NCI-H226 (cell line): ENCODE measurements at places on chromosomes 7 and 10.

DNA sequence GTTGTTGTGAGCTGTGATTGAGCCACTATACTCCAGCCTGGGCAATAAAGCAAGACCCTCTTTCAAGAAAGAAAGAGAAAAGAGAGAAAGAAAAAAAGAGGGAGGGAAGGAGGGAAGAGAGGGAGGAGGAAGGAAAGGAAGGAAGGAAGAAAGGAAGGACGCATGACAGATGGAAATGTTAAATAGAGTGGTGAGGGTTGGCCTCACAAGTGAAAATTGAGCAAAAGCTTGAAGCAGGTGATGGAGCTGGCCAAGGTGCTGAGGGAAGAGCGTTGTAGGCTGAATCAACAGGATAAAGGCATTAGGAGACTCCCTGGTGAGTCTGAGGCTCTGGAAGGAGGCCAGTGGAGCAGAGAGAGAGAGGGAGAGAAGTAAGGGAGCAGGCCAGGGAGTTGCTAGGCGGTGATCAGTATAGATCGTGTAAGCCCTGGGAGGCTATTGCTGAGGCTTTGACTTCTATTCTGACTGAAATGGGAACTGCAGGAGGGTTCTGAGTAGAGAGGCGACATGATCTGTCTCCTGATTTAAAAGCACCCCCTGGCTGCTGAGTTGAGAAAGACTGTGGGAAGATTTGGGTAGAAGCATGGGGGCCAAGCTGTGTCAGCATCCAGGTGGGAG is 26.5 kb upstream of the TMEM248 start:
- DNase-seq = peak; percentile 78

GRCh38 chr7:119996634-119997033 is 276.3 kb upstream of the KCND2 start:
- no peak for DNase-seq

- peak; percentile 24 for DNase-seq
These were observed 126.2 kb upstream of the FEZF1 start for GRCh38 chr7:122430710-122431109.

DNA sequence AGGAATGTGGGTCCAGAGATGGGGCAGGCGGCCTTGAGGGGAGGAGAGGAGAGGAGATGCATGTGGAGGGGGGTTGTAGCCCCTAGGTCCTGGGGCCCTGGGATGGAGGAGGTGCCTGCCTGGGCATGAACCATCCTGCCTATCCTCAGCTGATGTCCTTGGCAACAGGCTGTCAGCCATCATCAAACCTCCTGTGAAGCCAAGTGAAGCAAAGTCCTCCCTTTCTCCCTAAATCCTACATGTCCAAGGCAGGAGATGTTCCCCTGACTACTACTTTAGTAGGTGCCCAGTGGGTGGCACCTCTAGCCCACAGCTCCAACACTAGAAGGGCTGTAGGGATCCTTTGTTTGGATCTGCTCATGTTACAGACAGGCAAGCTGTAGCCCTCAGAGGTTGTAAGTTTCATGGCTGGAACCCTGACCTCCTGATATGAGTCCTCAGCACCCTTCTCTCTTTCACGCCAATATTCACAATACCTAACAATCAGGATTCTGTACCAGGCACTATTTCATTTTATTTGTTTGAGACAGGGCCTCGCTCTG is 66.6 kb upstream of the SYPL1 start:
- DNase-seq = peak; percentile 53

DNA sequence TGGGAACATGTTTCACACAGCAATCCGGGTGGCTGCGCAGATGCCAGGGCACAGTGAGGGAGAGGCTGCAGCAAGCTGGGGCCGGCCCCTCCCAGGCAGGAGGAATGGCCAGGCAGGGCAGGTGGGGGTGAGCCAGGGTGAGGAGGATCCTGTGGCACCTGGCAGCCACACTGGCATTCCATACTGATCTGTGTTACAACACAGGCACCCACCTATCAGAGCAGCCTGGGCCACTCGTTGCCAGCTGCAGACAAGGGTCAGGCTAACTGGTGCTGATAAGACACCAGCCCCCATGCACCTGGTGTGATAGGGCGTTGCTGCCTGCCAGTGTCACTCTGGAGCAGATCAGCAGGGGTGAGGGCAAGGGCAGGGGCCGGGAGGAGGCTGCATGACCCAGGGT is 16.6 kb upstream of the RET start:
- DNase-seq = no peak

DNA sequence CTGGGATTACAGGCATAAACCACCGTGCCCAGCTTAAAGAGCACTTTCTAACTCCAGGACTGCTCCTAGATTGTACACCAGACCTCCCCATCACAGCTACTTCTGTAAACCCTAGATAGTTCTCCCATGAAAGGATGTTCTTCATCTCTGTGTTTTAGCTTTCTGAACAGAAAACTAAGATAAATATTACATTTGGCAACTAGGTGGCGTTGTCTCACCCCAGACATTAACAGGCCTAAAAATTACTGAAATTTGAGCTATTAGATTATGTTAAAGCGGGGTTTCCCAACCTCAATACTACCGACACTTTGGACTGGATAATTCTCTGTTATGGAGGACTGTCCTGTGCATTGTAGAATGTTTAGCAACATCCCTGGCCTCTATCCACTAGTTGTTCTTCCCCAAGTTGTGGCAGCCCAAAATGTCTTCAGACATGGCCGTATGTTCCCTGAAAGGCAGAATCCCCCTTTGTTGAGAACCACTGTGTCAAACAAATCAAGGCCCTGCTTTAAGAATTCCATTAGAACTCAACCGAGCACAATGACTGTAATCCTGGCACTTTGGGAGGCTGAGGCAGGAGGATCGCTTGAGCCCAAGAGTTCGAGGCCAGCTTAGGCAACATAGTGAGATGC is 19.1 kb downstream of the ATOH7 start:
- no peak for DNase-seq

GRCh38 chr10:113350311-113351040 is 202.4 kb upstream of the HABP2 start:
- DNase-seq = no peak

- DNase-seq = peak; percentile 16
These were observed 12.5 kb upstream of the ARMS2 start for GRCh38 chr10:122441961-122442360.

- peak; percentile 12 for DNase-seq
These were observed 6.9 kb upstream of the SH2B2 start for GRCh38 chr7:102279537-102280400.

GRCh38 chr10:71687077-71687476 is 32.5 kb downstream of the C10orf105 start:
- no peak for DNase-seq

DNA sequence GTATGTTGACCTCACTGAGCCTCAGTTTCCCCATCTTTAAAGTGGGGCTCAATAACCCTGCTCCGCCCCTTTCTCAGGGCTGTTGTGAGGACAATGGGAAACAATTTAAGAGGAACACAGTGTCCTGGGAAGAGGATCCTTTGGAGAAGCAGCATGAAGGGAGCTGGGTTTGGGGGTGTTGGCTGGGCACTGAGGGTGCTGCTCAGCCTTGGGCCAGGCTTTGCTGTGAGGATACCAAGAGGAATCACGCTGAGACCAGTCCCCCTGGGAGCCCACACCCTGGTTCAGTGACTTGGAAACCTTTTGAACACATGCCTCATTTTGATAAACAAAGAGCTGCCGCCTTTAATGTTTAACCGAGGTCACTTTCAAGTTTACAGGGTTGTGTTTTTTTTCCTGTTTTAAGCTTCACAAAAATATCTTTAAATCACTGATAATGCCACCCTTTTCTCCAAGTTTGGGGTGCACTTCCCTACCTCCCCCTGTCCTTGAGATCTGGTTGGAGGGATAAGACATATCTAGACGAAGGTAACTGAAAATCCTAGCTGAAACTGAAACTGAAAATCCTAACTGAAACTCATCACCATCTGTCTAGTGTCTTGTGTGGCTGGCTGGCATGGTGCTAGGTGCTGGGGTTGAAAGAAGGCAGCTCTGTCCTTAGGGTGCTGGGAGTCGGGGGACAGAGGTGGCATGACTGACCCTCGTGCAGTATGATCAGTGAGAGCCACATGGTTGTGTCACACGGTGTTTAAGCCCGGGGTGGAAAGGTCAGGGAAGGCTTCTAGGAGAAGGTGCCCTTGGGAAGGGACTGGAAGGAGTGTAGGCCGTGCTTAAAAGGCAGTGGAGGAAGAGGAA is 27.7 kb downstream of the ZNF775 start:
- DNase-seq = no peak

GRCh38 chr7:724298-724697 is 2.2 kb upstream of the DNAAF5 start:
- no peak for DNase-seq

GRCh38 chr10:11357439-11357838 is 254.0 kb downstream of the USP6NL start:
- DNase-seq = no peak

GRCh38 chr7:76377186-76377918 is 18.6 kb upstream of the YWHAG start:
- no peak for DNase-seq

DNA sequence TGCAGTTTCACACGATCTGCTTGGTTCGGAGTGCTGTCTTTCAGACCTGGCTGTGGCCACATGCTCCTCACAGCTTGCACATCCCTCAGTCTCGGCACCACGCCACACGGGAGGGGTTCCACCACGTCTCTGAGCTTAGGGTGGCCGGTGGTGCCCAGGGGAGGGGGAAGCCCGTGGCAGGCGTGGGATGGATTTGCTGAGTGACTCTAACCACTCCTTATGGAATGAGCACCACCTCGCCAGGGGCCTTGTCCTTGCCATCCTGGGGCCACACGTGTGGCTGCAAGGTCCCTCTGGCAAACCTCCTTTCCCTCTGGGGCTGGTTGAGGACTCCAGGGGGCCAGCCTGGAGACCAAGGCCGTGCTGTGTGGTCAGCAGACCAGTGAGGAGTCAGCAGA is 29.1 kb upstream of the FAM20C start:
- no peak for DNase-seq

DNA sequence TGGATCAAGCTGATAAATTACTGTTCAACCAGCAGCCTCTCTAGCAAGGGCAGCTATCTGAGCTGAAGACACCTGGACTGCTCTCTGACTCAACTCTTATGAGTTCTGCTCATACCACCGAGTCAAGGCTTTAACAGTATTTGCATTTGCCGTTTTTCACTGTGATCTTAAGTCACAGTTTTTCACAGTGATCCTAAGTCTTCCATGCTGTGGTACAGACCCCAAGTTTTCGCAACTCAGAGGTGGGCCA is 31.3 kb downstream of the PIP4K2A start:
- DNase-seq = no peak

DNA sequence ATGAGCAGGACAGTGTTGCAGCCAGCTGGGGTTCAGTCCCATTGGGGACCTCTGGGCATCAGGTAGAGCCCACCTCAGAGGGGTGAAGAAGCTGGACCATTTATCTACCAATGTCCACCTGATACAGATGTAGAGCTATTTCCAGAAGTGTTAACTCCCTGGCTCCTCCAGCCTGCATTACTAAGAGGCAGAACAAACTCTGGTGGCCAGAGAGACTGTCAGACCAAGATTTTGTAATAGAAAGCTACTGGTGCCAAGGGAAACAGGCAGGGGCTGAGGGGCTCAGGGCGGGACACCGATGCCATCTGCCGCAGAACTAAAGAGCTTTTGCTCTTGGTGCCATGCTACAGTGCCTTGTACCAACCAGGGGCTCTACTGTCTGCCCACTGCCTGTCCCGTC is 268.2 kb upstream of the HABP2 start:
- no peak for DNase-seq

DNA sequence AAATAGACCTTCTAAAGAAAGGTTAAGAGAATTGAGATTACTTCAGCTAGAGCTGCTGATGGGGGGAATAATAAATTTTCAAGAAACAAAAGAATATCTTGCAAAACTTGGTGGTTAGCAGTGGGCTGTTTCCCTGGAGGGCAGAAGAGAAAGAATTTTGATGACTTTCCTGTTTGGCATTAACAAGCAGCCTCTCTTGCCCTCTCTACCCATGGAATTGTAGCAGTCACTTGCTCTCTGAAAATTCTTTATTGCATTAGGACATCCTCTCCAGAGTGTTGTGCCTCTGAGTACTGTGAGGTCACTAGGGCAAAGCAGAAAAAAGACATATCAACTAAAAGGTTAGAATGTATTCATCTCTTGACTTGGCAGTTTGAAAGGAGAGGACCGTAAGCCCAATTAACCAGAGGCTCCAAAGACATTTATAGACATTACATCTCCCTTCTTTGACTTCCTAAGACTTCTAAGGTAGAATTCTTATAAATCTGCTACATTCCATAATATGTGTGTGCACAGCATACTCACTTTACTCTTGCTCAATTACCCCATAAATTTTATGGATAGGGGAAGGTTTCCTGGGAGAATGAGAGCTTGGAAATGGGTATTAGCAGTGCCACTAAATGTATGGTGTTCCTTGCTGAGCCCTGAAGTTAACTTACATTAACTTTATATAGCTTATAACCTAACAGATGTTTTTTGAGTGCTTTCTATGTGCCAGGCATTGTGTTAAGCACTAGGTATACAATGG is 215.3 kb downstream of the KIF20B start:
- DNase-seq = peak; percentile 64

- no peak for DNase-seq
These were observed 620 bp downstream of the SLK start for GRCh38 chr10:103967448-103968071.

DNA sequence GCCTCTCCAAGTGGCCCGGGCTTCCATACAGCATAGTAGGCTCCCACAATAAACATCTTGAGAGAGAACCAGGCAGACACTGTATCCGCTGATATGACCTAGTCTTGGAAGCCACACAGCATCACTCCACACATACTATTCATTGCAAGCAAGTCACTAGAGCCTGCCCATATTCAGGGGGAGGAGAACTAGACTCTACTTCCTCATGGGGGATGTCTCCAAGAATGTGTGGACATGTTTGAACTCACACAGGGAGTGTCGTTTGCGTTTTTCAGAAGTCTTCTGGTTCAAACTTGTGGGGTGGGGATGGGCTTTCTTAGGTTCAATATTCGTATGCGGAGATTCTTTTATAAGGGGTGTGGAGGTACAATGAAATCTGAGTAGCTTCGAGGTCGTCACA is 232.6 kb upstream of the HABP2 start:
- DNase-seq = no peak

DNA sequence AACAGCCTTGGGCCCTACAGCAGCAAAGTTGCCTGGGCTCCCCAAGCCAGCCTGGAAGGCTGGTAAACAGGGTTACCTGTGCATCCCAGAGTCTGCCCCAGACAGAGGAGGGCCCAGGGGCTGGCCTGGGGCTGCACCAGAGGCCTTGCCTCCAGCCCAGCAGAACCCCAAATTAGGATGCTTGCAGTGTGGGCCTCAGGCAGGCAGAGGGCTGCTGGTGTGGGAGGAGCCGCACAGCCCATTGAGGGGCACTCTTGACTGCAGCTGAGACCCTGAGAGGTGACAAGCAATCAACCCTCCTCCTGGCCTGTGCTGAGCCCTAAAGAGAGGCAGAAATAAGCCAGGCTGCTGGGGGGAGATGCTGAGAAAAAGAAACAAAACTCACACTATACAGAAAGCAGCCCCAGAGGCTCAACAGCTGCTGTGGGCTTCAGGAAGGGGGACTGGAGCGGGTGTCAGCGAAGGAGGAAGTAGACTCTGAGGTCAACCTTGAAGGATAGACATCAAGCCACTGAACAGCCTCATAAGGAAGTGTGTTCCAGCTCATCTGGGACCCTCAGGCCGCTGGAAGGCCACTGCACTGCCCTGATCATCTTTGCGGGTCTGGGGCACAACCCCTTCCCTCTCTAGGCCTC is 6.6 kb downstream of the AIFM2 start:
- DNase-seq = no peak
